Right lung (tissue), 10 donors: ENCODE measurements at places on chromosomes 6 and 20.

- DNase-seq = peak; percentile 54
These were observed at the start of gene GPR6 for GRCh38 chr6:109978174-109979032. TSS of gene GPR6 (plus strand) at chr6:109978311. CDS start at chr6:109979113, 802 bp downstream.

GRCh38 chr6:116392132-116393013 lies 21.6 kb downstream of the DSE start:
- no peak for DNase-seq

GRCh38 chr20:56588996-56589395 lies 40.1 kb upstream of the TFAP2C start:
- no peak for DNase-seq

- DNase-seq = no peak
These were observed 13.6 kb upstream of the GUCA1A start for GRCh38 chr6:42159431-42160024.

GRCh38 chr6:39140556-39141167 lies 25.7 kb upstream of the SAYSD1 start:
- no peak for DNase-seq

DNA sequence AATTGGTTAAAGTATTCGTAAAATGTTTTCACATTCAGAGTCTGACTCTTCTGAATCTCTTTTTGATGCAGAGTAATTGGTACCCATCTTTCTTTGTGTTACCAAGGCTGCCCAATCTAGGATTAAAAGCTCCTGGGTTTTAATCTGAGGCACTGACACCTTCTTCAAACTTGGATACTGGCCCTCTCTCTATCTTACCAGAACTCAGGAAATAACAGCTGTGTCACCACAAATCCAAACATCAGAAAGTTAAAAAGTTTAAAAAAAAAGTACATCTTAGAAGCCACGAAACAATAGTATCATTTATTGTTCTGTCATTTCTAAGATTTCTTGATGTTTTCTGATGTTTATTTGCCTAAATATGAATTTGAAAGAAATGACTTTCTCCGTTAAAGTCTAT lies 255.5 kb upstream of the RUNX2 start:
- no peak for DNase-seq

GRCh38 chr6:66866801-66867200 lies 1159.8 kb upstream of the EYS start:
- no peak for DNase-seq

DNA sequence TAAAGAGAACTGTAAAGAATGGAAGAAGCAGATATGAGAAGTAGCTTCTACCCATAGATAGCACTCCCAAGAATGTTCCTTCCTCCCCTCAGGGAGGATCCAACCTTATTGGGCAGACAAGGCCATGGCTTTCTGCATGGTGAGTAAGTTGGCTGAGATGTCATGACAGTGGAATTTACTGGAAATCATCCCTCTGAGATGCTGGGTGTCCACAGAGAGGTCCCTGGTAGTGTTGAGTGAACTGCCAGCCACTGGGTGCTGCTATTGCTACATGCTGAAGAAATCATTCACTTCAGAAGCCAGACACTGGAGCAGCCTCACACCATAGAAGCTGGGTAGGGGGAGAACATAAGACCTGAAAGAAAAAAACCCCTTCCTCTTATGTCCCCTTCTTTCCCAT lies 46.4 kb upstream of the FERMT1 start:
- no peak for DNase-seq

GRCh38 chr20:8536262-8536618 lies 404.2 kb downstream of the PLCB1 start:
- no peak for DNase-seq

- no peak for DNase-seq
These were observed 8.7 kb downstream of the OSBPL2 start for GRCh38 chr20:62246872-62247652.

GRCh38 chr20:23634985-23635767 lies 2.6 kb downstream of the CST3 start:
- no peak for DNase-seq

GRCh38 chr6:17964633-17965032 lies 22.8 kb downstream of the KIF13A start:
- DNase-seq = no peak

- DNase-seq = no peak
These were observed 908.0 kb downstream of the QKI start for GRCh38 chr6:164322533-164322932.

DNA sequence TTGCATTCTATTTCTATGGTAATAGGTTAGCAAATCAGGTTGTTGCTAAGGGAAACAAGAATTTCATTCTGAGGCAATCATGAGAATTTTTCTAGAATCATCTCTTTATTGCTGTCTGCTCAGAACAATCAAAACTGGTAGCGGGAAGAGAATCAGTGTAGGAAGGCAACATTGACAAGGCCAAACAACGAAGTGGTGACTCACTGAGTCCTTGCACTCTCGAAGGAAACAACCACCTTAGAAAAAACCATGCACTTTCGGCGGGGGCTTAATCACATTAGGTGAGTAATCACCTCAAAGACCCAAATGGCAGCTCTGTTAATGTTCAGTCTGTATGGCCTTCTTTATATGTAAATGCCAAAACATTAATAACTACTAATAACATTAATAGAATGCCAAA lies 78.8 kb upstream of the MAP7 start:
- no peak for DNase-seq

- no peak for DNase-seq
These were observed 392.6 kb downstream of the ZFAND3 start for GRCh38 chr6:38212116-38212515.

- no peak for DNase-seq
These were observed 50.2 kb upstream of the REV3L start for GRCh38 chr6:111533087-111533784.

- DNase-seq = no peak
These were observed 23.2 kb upstream of the PNPLA1 start for GRCh38 chr6:36246506-36247268.

GRCh38 chr6:39086294-39086693 lies 28.7 kb downstream of the SAYSD1 start:
- DNase-seq = no peak

DNA sequence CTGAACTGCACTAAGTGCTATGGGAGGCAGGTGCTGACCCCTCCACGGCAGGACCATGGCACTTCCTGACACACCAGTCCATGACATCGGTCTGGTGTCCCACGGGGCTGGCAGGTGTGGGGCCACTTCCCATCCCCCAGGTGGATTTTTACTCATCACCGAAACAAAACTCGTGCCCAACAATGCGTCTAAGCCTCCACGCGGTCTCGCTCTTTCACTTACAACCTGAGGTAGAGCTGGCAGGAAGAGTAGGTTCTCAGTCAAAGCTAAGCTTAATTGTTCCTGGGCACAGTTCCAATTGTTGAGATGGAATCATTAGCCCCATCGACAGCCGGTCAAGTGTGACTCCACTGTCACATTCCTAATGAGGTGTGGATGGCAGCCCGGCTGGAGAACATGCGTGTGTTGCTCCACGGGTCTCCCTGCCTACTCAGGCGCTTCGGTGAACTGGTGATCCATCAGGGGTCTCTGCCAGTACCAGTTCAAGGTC lies 125.7 kb downstream of the SLC23A2 start:
- no peak for DNase-seq

GRCh38 chr6:170210026-170210390 lies 80.9 kb downstream of the DLL1 start:
- no peak for DNase-seq

- DNase-seq = no peak
These were observed 216.1 kb downstream of the LMBRD1 start for GRCh38 chr6:69580706-69581105.

- no peak for DNase-seq
These were observed 152.1 kb upstream of the RIMS1 start for GRCh38 chr6:71733970-71734899.

- DNase-seq = no peak
These were observed 224.2 kb downstream of the ARHGAP18 start for GRCh38 chr6:129485746-129486145.

- no peak for DNase-seq
These were observed 16.7 kb downstream of the UBE2V1 start for GRCh38 chr20:50096237-50096636.

GRCh38 chr6:149031859-149032598 lies 285.2 kb downstream of the UST start:
- DNase-seq = no peak

DNA sequence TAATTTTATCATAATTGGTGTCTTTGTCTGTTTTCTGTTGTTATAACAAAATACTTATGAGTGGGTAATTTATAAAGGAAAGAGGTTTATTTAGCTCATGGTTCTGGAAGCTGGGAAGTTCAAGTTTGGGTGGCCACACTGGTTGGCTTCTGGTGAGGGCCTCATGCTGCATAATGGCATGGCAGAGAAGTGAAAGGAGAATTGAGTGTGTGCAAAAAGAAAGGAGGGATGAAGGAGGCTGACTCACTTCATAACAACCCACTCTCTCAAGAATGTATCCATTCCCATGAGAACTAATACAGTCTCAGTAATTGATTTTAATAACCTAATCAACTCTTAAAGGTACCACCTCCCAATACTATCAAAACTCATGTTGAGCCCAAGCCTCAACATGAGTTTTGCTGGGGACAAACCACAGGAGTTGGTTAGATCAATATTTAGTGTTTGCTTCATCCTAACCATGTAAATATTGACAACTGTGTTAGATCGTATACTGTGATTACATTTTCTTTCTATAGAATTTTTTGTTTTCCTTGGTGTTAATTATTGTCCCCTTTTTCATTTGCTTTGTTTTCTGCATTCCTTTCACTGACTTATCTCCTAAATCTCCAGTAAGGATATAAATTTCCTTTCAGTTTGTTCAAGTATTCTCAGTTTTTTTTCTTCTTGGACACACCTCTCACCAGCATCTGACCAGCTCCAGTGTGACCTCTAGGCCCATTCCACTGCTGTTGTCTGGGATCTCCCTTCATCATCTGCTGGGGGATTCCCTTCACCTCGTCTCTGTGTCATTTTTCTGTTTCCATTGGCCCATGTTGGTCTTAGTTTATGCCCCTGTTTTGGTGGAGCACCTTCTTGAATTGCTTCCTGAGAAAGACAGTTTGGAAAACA lies 54.8 kb upstream of the SCGN start:
- DNase-seq = no peak

GRCh38 chr20:56360133-56360907 lies 1.5 kb downstream of the FAM210B start:
- DNase-seq = no peak

GRCh38 chr6:56244089-56244488 lies 3.3 kb downstream of the COL21A1 start:
- no peak for DNase-seq

DNA sequence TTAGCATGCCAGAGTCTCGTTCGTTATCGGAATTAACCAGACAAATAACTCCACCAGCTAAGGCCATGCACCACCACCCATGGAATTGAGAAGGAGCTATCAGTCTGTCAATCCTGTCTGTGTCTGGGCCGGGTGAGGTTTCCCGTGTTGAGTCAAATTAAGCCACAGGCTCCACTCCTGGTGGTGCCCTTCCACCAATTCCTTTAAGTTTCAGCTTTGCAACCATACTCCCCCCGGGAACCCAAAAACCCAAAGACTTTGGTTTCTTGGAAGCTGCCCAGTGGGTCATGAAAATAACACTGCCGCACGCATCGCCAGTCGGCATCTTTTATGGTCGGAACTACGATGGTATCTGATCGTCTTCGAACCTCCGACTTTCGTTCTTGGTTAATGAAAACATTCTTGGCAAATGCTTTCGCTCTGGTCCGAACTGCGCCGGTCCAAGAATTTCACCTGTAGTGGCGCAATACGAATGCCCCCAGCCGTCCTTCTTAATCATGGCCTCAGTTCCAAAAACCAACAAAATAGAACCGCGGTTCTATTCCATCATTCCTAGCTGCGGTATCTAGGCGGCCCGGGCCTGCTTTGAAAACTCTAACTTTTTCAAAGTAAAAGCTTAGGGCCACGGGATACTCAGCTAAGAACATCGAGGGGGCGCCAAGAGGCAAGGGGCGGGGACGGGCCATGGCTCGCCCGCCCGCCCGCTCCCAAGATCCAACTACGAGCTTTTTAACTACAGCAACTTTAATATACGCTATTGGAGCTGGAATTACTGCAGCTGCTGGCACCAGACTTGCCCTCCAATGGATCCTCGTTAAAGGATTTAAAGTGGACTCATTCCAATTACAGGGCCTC lies 1958.5 kb upstream of the DEFB115 start:
- DNase-seq = no peak

GRCh38 chr20:38084425-38084951 lies 50.9 kb downstream of the RPRD1B start:
- peak; percentile 53 for DNase-seq

DNA sequence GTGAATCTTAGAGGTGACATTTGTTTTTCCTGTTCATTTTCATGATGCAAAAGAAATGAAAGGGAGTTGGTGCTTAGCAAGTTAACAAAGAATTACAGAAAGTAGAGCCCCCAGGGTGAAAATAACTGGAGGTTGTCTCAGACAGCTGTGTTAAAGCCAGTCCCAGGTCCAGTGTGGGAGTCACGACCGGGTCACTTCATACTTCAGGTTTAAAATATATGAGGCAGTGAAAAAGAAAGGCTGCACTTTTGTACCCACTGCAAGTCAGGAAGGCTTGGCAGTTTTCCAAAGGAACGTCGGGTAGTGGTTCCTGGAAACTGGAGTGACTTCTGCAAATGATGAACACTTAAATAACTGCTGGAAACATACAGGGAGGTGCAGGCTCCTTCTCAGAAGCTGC lies 91.5 kb upstream of the THBS2 start:
- DNase-seq = no peak
